ENCODE measurements at places on chromosomes 2 and 18.

DNA sequence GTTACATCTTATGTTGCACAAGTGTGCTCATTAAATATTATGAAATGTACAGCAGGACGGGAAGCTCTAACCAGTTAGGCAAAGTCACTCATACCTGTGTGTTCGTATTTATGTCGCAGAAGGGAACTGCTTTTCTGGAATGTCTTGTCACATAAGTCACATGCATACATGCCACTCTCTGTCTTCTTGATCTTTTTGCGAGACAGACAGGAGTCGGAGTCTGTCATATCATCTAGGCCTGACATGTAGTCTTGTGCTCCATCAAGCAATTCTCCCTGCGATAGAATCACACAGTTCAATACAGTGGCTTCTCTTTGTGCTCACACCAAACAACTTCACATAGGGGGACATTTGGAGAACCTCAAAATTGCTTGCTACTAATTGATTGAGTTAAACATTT is 123.6 kb downstream of the ZEB2 start:
- DNase-seq = no peak

GRCh38 chr2:55164534-55165480 is 67.3 kb downstream of the CLHC1 start:
- no peak for DNase-seq

- no peak for DNase-seq
Measured at GRCh38 chr2:31256611-31257382, 22.8 kb downstream of the EHD3 start.

DNA sequence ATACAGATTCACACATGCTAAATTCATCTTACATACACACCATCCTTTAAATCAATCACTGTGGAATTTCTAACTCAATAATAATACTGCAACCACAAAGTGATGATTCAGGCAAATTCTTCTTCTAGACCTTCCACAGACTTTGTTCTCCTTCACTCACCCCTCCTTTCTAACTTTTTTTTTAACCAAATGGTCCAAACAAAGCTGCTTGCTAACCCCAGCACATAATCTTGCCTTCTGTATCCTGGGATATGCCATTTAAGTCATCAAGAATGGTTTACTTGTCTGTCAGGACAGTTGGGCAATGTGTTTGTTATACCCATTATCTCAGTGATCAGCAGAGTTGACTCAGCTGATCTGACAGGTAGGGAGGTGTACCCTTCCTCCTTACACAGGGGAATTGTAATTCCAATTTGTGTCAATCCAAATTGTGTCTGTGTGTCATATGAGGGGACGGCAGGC is 10.0 kb downstream of the SLC40A1 start:
- DNase-seq = no peak

DNA sequence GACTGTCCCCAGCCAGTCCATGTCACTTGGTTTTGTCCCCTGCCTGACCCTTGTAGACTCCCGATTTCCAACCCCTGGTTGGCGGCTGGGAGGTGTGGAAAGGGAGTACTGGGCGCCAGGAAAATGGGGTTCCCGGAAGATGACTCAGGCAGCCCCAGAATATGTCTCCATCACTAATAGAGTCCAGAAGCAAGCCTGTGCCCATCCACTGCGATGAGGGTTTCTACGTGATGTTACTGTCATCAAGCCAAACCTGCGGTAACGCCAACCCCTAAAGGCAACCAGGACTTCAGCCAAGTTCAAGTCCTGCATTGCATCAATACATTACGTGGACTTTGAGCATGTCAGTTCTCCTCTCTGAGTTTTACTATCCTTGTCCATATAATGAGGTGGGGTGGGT is 62.0 kb upstream of the TAF1B start:
- no peak for DNase-seq

GRCh38 chr2:176653479-176654443 is 384.5 kb downstream of the MTX2 start:
- DNase-seq = no peak

DNA sequence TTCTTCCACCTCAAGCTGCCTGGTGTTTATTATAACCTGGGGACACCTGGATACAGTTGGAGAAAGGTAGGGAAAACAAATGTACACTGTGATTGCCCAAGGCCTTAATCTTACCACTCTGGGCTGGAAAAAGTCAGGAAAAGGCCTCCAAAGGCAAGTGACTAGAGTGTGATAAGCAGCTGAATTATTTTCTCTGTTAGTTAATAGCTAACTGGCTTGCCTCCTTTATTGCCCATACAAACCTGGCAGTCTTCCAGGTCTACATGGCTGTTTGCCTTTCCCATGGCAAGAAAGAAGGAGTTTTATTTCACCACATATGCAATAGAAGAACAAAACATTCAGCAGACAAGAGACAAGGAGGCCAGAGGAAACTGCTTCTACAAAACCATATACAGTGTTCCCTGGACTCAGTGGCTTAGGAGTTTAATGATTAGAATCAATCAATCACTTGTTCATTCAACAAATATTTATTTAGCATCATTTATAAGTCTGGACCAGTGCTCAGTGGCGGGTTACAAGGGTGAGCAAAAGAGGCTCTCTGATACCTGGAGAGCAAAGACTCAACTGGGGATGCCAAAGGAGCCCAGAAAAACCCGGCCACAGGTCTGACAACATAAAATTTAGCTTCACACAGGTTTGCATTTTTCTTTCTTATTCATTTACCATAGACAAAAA is 27.5 kb upstream of the SUCLG1 start:
- peak; percentile 25 for DNase-seq

DNA sequence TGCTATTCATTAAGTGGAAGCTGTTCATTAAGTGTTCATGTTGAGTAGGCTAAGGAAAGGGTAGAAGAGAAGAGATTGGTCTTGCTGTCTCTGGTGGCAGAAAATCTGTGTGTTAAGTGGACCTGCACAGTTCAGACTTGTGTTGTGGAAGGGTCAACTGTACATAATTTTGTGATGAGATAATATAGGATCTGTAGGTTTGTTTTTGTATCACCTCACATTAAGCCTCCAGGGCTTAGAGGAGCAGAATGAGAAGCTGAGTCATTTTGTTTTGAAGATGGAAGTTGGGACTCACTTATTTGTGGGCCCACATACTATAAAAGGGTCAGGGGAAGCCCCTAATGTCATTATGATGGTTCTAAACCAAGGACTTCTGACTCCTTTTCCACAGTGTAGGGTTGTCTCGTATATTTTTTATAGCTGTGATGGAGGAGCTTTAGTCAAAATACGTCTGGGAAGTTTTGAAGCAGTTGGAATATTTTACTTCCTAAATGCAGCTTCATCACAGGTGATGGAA is 18.2 kb downstream of the PMS1 start:
- DNase-seq = no peak

DNA sequence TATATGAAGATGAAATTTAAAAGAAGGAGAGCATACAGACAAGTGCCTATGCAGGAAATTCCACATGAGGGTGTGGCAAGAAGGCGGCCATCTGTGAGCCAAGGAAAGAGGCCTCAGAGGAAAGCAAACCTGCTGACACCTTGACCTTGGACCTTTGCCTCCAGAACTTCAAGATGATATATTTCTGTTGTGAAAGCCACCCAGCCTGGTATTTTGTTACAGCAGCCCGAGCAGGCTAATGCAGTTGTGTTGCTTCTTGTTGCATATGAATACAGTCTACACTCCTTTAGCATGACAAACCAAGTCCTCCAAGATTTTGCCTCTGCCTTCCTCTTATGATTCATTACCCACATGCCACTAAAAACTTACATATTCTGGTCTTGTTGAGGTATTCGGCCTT is 374.8 kb upstream of the TRIB2 start:
- DNase-seq = no peak

GRCh38 chr2:33116799-33117198 is 170.0 kb downstream of the LTBP1 start:
- DNase-seq = no peak

DNA sequence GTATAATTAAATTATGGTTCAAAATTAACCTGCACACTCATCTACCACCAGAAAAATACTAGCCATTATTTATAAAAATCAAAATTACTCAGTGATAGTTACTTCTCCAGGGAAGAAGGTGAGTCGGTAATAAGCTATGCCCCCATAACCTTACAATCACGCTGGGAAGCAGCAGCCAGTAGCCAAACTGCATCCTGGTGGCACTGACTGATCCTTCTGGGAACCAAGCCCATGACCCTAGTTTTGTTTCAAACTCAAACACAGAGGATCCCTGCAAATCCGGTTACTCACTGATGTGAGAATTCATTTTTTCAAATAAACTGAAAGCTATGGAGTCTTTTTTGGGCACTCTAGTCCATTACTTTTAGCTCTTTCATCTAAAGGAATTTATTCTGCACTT is 88.2 kb upstream of the VWC2L start:
- no peak for DNase-seq

DNA sequence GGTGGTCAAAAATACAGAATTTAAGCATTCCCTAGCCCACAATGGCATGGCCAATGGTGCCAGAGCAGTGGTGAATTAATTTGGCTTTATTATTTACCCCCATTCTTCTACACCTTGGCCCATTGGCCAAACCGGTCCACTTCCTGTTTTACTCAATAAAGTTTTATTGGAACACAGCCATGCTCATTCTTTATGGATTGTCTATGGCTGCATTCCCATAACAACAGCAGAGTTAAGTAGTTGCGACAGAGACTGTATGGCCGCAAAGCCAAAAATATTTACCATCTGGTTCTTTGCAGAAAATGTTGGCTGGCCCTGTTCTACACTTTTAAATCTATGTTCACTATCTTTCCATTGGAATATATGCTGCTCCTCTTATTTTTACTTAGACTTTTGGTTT is 130.3 kb upstream of the CCDC68 start:
- no peak for DNase-seq
